ENCODE measurements at places on chromosomes 4 and X.
A peak's percentile ranks its signal among the peaks of the same experiment; 100 is the strongest.

- no peak for DNase-seq
Measured at GRCh38 chr4:8507196-8507570, 66.6 kb downstream of the TRMT44 start.

DNA sequence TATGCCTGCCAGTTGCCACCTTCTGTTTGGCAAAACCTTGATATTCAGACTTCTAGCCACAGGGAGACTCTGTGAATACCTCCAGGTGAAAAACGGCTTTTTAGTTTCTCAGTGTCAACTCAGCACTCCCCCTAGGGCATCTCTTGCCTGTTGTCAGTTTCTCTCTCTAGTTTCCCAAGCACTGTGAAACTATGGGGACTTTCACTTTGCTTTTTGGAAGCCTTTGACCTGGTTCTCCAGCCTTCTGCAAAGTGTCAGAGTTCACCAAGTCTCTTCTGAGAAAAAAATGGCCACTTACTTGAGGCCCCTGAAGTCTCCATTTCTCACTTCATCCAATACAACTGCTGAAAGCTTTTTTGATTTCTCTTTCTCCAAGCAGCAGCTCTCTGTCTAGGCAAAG lies 521.5 kb downstream of the INPP4B start:
- no peak for DNase-seq

- no peak for DNase-seq
Measured at GRCh38 chrX:23118163-23118562, 118.4 kb downstream of the DDX53 start.

- no peak for DNase-seq
Measured at GRCh38 chr4:2286904-2287593, 25.1 kb upstream of the MXD4 start.

DNA sequence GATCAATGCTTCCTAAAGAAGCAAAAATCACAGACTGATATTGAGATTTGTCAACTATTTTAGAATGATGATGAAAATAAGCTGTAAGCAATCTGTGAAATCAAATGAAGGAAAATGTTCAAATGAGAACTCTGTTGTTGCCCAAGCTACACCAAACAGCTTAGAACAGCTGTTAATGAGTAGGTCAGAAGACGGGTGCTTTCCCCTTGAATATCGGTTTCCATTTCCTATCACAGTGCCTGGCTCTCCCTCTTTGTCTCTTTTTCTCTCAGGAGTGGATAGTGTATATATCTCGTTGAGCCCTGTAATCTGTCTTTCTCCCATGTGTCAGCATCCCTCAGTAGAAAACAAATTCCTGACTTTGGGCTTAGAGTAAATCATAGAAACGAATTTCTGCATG lies 1592.9 kb upstream of the TENM3 start:
- DNase-seq: no peak

DNA sequence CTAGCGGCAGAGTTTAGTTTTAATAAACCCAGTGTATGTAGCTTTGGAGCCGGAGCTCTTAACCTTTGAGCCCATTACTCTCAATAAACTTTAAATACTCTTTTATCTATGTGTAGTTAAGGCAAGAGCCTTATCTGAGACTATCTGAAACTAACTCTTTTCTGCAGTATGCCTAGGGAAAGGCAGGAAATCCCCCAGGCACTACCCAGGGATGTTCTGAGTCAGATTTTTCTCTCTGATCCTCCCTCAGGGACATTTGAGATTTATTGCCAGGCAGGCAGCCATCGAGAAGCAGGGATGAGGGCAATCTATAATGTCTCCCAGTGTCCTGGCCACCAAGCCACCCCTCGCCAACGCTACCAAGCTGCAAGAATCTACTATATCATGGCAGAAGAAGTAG lies 39.1 kb downstream of the HEPH start:
- DNase-seq: no peak

- DNase-seq: no peak
Measured at GRCh38 chr4:53889326-53890055, 174.9 kb downstream of the CHIC2 start.

DNA sequence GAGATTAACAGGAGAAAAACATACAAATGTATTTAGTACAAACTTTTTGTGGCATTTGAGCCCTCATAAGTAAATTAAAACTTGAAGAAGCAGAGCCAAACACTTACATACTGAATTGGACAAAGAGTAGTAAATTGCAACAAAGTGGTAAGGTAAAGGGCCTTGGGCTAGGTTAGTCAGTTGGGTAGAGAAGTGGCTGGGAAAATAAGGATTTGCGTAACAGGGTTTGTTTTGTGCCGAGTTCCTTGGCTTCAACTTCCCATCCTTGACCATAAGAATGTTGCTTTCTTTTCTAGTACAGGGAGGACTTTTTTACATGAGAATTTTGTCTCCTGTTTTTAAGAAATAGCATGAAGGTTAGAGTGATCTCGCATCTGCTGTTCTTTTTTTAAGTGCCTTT lies 33.3 kb upstream of the DSPP start:
- DNase-seq: no peak

DNA sequence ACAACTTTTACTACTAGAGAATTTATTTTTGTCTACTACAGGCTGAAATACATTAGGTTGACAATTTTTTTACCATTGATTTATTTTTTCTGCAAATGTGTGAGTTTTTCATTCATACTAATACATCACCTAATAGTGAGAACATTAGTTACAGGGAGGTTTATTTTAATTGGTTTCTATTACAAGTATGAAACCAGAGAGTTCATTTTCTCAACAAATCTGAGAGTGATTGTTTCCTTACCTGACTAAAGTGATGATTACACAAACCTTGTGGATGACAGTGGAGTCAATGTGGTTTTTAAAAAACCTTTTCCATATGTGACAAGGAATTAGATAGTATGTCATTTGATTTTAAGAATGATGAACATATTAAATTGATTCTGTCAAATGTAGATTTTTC lies 227.4 kb downstream of the PALLD start:
- DNase-seq: no peak

DNA sequence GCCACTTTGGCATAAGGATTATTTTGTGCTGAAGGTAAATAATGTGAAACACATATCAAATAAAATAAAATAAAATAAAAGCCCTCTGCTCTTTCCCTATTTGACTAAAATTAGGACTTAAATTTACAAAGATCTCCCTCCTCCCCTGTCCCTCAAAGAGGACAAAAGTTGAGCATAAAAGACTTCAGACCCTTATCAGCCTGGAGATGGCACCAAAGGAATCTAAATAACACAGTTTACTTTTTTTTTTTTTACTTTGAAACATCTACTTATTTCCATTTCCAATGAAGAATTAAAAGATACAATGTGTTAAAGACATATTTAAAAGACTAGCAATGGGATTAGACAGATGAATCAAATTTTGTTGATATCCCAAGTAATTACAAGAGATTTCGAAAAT lies 89.7 kb downstream of the EPHA5 start:
- no peak for DNase-seq

DNA sequence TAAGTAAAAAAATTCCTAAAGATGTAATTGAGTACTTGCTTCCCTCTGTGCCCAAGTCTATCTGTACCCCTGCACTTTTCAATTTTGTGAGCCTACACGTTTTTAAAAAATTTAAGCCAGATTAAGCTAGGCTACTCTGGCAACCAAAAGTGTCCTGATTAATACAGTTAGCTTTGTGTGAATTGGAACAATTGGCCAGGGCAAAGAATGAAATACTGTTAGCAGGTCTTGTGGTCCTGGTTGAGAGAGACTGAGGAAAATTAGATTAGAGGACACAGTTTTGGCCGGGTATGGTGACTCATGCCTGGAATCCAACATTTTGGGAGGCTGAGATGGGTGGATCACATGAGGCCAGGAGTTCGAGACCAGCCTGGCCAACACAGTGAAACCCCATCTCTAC lies 293.3 kb downstream of the RAPGEF2 start:
- no peak for DNase-seq

DNA sequence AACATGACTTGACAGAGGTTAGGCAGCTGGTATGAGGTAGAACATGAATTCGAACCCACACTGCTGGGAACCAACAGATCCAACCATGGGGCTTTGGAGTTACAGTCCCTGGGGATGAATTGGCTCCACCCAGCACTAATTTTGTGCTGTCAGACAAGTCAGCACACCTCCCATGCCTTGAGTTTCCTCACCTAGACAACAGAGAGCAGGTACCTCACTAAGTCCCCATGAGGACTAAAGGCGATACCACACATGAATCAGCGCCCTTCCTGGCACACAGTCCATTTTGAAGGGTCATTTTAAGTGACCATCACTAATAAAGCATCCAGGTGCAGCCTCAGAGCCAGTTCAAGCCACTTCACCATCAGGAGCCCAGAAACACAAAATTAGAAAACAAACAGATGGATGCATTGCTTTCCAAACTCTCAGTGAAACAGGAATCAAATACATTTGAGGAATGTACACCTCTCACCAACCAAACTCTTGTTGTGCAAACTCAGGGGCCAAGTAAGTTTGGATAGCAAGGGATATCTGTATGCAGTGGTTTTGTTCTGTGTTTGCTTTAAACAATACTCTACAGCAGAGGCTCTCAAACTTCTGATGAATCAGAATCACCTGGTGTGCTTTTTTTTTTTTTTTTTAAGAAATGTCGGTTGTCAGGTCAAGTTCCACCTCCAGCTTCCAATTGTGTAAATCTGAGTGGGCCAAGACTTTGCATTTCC lies 10.1 kb downstream of the IDS start:
- DNase-seq: no peak

DNA sequence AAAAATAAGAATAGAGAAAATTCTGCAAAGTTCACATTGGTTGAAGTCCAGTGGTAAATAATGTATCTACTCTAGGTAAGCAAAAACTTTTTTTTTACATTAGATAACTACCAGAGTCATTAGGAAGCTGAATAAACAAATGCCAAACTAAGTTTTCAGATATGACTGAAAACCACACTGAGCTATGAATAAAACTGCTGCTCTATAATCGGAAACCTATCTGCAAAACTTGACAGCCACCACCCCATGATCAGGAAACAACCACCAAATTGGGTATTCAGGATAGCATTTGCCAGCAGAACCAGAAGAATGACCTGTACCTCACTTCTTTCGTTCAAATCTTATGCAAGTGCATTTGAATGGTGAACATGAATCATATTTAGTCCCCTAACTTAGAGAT lies 173.0 kb upstream of the TET2 start:
- no peak for DNase-seq

- DNase-seq: no peak
Measured at GRCh38 chr4:145883101-145883694, 55.4 kb downstream of the ZNF827 start.

DNA sequence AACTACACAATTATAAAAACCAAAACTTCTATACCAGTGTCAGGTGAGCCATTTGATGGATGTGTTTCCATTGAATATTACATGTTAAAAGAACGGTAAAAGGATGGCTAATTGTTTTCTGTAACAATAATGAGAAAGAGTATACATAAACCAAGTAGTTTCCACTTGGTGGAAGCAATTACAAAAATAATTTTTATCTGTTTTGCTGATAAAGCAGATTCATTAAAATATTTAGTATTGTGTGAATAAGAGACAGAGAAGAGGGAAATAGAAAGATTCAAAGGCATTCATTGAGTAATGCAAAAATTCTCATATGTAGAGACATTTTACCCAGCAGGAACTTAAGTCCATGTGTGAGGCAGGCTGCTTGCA lies 95.7 kb downstream of the ANK2 start:
- no peak for DNase-seq

DNA sequence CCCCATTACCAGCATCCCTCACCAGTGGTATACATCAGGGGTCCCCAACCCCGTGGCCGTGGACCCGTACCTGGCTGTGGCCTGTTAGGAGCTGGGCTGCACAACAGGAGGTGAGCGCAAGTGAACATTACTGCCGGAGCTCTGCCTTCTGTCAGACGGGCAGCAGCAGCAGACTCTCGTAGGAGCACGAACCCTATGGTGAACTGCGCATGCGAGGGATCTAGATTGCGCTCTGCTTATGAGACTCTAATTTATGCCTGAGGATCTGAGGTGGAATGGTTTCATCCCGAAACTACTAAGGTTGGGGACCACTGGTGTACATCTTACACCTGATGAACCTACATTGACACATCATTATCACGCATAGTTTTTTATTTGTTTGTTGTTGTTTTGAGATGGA lies 52.8 kb upstream of the DHX15 start:
- DNase-seq: no peak

GRCh38 chr4:128288689-128289106 lies 1.1 kb upstream of the PGRMC2 start:
- no peak for DNase-seq

GRCh38 chrX:16160729-16161128 lies 6.6 kb upstream of the MAGEB17 start:
- no peak for DNase-seq

- DNase-seq: no peak
Measured at GRCh38 chr4:150255610-150256224, 177.5 kb downstream of the DCLK2 start.

GRCh38 chrX:30888526-30889146 lies 418 bp downstream of the TAB3 start:
- DNase-seq: no peak

- peak; percentile 15 for DNase-seq
Measured at GRCh38 chr4:169047956-169048355, 37.9 kb upstream of the CBR4 start.

- DNase-seq: no peak
Measured at GRCh38 chrX:102154900-102155805, 624 bp downstream of the BEX5 start.

- no peak for DNase-seq
Measured at GRCh38 chrX:67558267-67558666, 14.4 kb downstream of the AR start.

- no peak for DNase-seq
Measured at GRCh38 chrX:24428516-24428915, 36.6 kb upstream of the PDK3 start.

DNA sequence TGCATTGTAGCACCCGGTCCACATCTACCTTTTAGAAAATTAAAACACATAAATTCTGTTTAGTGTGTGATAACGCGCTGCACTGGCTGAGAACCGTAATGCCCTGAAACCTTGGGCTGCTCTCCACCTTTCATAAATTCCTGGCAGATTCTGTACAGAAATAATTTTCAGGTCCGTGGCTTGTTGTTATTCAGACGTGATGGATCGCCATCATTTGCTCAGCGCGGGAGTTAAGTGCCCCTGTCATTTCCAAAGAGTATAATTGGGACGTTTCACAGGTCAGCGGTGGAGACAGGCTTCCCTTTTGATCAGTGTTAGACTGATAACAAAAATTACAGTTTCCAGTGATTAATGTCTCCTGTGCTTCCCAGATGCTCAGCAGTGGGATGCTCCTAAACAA lies 16.5 kb downstream of the UVSSA start:
- no peak for DNase-seq

GRCh38 chr4:91837608-91838029 lies 466.1 kb upstream of the GRID2 start:
- DNase-seq: no peak

DNA sequence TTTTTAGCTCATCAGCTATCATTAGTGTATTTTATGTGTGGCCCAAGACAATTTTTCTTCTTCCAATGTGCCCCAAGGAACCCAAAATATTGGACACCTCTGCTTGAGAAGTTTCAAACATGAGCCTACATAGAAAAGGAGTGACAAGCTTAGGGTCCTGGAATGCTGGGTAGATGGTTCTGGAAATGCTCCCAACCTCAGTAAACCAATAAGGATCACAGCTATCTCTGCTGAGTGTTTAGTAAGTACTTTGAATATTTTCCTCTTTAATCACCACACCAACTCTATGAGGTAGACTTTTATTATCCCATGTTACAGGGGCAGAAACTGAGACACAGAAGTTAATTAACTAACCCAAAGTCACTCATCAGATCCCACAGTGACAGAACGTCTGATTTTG lies 164.9 kb upstream of the KLF3 start:
- DNase-seq: no peak

All from tibial nerve (tissue), 4 donors.